ENCODE measurements at places on chromosomes 7 and 10. TPM values are rescaled to one million over a fixed set of nuclear protein-coding genes. Genes with fewer than 3 reads are reported as not detected.

DNA sequence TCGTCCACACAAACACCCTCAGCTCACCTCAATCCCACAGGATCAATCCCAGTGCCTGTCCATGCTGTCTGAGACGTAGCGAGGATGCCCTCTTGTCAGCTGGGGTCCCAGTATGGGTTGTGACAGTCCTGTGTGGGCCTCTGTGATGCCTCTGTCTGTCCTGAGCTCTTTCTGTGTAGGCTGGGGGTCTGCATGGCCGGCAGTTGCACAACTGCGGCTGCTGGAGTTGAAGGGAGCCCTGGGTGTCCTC is 12.4 kb downstream of the ANTXRL start:
- no peaks in the 10 kb centered on the region for H3K4me1 ChIP-seq
- no peaks in the 10 kb centered on the region for H3K36me3 ChIP-seq

- no peaks in the 10 kb centered on the region for H3K4me1 ChIP-seq
- DNase-seq: no peak
- no peak overlapping the region for H3K4me3 ChIP-seq
Measured at GRCh38 chr7:139943401-139943800, 114.3 kb downstream of the TBXAS1 start.

DNA sequence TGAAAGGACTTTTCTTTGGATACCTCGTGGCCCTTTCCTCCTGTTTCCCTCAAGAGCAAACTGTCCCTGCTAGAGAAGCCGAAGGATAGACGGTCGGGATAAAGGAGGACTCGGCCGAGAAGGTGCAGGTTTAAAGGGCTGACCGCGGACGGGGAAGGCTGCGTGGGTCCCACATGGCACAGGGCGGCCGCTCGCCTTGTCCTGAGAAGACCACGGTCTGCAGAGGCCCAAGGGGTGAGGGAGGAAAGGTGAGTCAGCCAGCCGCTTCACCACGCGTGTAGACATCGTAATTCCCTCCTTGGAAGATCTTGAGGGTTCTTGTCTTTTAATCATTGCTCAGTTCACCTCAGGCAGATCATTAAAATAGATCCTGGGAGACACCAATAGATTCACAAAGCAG is 253.8 kb downstream of the DPP6 start:
- no peak overlapping the region for H3K4me3 ChIP-seq
- no peaks in the 10 kb centered on the region for H3K27me3 ChIP-seq
- H3K4me1 ChIP-seq: no peaks in the 10 kb centered on the region
- no peak for DNase-seq
- H3K36me3 ChIP-seq: no peaks in the 10 kb centered on the region

GRCh38 chr7:45596665-45597095 is 22.5 kb downstream of the ADCY1 start:
- peak; percentile 17 for DNase-seq
- H3K27ac ChIP-seq: no peak overlapping the region
- no peaks in the 10 kb centered on the region for H3K27me3 ChIP-seq
- H3K4me3 ChIP-seq: no peak overlapping the region

DNA sequence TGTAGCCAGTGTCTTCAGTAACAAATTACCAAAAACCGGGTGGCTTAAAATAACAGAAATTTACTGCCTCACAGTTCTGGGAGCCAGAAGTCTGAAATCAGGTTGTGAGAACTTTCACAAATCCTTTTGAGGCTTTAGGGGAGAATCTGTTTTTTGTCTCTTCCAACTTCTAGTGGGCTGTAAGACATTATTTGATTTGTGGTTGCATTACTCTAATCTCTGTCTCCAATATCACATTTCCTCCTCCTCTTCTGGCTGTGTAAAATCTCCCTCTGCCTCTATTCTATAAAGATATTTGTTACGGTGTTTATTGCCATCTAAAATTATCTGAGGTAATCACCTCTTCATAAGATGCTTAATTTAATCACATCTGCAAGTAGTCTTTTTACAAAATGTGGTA is 1039.6 kb upstream of the LRRN3 start:
- H3K27me3 ChIP-seq: no peaks in the 10 kb centered on the region
- H3K4me3 ChIP-seq: no peak overlapping the region
- H3K27ac ChIP-seq: no peak overlapping the region
- no peaks in the 10 kb centered on the region for H3K36me3 ChIP-seq

DNA sequence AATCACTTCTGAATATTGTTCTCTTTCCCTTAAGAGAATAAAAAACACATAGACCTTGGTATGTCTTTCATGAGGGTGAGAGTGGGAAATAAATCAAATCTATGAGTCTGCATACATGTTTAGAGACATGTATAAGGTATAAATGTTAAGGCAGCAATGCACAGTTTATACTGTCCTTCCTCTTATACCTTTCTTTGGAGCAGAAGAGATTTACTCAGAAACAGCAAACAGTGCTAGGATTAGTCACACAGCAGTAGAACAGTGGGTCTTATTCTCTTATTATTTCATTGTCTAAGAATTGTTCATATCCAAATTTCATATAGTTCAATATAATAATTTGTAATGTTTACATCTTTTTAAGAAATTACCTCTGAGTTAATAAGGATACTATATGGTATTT is 126.7 kb upstream of the TMEM196 start:
- no peak overlapping the region for H3K4me3 ChIP-seq
- H3K36me3 ChIP-seq: no peaks in the 10 kb centered on the region
- no peaks in the 10 kb centered on the region for H3K27me3 ChIP-seq
- no peaks in the 10 kb centered on the region for H3K4me1 ChIP-seq
- no peak overlapping the region for H3K27ac ChIP-seq

- no peaks in the 10 kb centered on the region for H3K36me3 ChIP-seq
- H3K4me1 ChIP-seq: no peaks in the 10 kb centered on the region
- no peak for DNase-seq
- no peaks in the 10 kb centered on the region for H3K27me3 ChIP-seq
- no peak overlapping the region for H3K27ac ChIP-seq
Measured at GRCh38 chr10:101766306-101766705, 9.6 kb downstream of the FGF8 start.

DNA sequence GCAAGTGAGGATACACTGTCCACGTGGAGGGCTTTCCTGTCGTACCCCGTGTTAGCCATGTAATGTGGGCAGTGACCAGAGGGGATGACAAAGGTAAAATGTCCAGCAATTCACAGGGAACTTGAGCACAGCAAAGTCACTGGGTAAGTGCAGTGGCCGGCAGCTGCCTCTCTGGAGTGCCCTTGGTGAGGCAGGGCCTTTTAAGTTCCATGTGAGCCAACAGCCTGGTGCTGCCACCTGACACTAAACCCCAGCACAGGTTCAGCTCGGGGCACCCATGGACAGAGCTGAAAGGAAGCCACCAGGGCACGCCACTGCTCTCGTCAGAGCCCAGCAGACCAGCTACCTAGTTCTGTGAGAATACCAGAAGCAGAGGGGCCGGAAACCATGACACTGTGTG is 168.3 kb downstream of the PRKAG2 start:
- H3K27ac ChIP-seq: no peak overlapping the region
- no peak for DNase-seq
- no peaks in the 10 kb centered on the region for H3K4me1 ChIP-seq
- H3K36me3 ChIP-seq: no peaks in the 10 kb centered on the region
- H3K4me3 ChIP-seq: no peak overlapping the region
- no peaks in the 10 kb centered on the region for H3K27me3 ChIP-seq

DNA sequence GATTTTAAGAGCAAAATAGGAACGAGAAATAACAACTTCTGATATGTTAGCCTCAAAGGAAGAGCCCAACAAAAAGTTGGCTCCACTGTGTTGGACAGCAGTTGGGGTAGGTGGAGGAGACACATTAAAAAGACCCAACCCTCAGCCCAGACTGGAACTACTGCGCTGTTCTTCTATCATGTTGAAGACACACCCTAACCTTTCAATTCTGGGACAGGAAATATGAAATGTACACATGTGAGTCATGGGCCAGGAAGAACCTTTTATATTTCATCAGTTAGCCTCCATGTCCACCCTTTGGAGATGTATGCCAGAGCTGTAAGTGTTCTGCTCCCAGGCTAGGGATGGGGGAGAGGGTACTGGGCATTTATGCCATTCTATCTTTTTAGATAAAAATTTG is 22.1 kb downstream of the CLDN12 start:
- DNase-seq: no peak
- H3K27me3 ChIP-seq: no peaks in the 10 kb centered on the region
- H3K27ac ChIP-seq: no peak overlapping the region
- no peaks in the 10 kb centered on the region for H3K36me3 ChIP-seq

DNA sequence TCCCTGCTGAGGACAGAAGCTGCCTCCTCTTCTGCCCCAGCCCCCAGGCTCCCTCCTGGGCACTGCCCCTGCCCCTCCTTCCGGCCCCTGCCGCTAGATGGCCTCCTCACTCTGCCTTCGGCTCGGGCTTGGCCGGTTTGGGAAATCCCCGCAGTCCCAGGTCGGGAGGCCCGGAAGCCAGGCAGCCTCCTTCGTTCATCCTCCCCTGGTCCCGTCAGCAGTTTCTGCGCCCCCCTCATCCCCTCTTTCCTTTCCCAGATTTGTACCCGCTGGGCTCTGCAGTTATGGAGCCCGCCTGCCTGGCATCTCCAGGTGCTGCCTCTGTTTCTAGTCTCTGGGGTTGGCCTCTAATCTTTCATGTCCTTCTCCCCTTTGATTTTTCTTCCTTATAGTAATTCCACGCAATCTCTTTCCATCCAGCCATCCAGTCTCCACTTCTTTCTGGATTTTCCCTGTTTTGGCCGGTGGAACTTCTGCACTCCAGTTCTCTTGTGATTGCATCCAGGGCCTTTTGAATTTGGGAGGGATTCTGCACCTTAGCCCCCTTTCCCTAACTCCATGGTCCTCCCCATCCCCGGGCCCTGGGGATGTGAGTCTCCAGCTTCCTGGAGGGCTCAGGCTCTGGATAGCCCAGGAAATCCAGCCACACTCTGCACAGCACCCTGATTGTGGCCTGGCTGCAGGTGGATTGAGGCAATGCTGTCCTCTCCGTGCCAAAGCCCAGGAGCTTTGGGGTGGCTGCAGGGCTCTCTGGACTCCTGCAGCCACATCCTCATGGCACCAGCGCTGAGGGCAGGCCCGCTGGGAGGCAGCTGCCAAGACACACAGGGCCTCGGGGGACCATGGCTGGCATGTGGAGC is 3.3 kb upstream of the SHH start:
- H3K27ac ChIP-seq: no peak overlapping the region
- no peak overlapping the region for H3K4me3 ChIP-seq
- H3K4me1 ChIP-seq: no peaks in the 10 kb centered on the region
- no peak for DNase-seq
- H3K27me3 ChIP-seq: no peaks in the 10 kb centered on the region

DNA sequence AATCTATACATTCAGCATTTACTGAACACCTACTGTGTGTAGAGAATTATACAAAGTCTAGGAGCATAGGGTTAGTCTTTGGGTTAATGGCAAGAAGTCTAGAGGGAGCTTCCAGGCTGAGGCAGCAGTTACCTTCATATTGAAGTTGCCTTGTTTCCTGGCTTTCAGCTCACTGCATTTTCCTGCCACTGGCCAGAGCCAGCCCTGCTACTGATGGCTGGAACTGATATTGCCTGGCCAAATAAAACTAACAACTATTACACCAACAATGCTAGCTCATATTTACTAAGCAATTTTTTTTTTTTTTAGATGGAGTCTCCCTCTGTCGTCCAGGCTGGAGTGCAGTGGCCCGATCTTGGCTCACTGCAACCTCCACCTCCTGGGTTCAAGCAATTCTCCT is 165.7 kb upstream of the ITGB1 start:
- H3K27me3 ChIP-seq: no peaks in the 10 kb centered on the region
- no peak overlapping the region for H3K4me3 ChIP-seq
- no peaks in the 10 kb centered on the region for H3K36me3 ChIP-seq
- H3K4me1 ChIP-seq: no peaks in the 10 kb centered on the region
- no peak overlapping the region for H3K27ac ChIP-seq
- DNase-seq: no peak

- H3K27me3 ChIP-seq: peaks cover 30% of the 10 kb centered on the region
- H3K4me1 ChIP-seq: no peaks in the 10 kb centered on the region
- H3K27ac ChIP-seq: no peak overlapping the region
- DNase-seq: no peak
- H3K36me3 ChIP-seq: no peaks in the 10 kb centered on the region
Measured at GRCh38 chr7:150966002-150966401, 12.1 kb downstream of the KCNH2 start.

The GCK gene
- total RNA-seq: 0.48 TPM

The SEMA3E gene
- total RNA-seq: 11.8 TPM

The COL13A1 gene
- total RNA-seq: 0.80 TPM

The AOAH gene
- total RNA-seq: 13.3 TPM

The HYAL4 gene
- total RNA-seq: not detected

The MGAM2 gene
- total RNA-seq: 2.3 TPM
